ENCODE measurements at places on chromosomes 3 and 15.

- no peak for DNase-seq
Measured at GRCh38 chr15:27486683-27487647, 516.0 kb downstream of the GABRG3 start.

- no peak for DNase-seq
Measured at GRCh38 chr3:177041730-177042551, 155.3 kb downstream of the TBL1XR1 start.

GRCh38 chr3:180932819-180933218, 20.3 kb downstream of the FXR1 start:
- DNase-seq = no peak

DNA sequence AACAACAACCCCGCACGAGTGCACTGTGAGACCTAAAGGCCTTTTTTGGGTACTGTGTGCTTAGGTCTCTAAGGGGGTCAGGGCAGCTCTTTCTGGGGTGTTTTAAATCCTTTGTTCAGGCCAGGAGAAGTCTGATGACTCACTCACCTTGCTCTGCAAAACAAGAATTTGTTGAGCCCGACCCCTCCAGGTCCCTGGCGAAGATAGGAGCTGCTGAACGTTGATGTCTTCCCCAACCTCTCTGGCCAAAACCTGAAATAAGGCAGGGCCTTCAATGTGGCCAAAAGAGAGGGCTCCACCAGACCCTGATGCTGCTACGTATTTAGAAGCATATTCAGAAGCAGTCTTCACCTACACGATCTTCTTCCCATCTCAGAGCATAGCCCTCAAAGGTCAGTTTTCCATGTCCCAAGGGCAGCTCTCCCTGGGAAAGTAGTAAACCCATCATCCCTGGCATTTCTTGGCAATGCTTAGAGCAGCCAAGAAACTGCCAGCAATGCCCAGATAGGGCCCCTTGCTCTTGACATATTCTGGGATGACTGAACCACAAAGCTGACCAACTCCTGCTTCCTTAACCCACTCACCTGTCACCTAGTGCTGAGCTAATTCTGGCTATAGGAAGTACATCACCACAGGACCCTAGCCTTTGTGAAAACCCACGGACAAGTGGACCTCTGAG, 27.1 kb downstream of the CCDC13 start:
- DNase-seq = no peak

DNA sequence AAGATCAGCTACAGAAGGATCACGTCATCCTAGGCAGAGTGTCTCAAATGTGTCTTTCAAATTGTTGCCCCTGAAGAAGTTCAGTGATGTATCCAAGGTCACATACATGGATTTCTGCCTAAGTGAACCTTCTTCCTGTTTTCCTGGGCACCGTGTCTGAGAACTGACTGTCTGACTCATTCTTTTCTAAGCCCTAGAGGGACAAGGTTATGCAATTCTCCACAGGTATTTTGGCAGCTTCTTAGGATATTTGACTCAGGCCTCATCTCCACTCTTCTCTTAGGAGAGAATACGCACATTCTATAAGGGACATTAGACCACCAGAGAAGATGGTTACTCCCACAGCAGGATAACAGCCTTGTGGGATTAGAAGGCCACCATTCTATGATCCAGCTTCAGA, 391.9 kb upstream of the THBS1 start:
- DNase-seq = peak; percentile 19

DNA sequence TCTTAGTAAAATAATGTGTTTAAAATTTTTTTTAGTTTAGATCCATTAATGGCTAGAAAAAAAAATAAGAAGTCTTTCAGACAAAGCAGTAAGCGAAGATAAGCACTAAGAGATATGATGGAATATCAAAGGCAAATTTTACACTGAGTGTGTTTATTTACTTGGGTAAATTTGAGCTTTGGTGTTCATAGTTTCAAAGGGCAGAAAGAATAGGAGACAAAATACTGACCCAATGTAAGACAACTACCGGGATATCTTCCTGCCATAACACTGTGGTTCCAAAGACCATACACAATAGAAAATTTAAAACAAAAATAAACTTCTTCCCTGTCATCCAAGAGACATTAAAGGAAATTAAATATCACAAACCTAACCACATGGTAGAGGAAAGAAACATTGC, 25.5 kb upstream of the TP63 start:
- no peak for DNase-seq

DNA sequence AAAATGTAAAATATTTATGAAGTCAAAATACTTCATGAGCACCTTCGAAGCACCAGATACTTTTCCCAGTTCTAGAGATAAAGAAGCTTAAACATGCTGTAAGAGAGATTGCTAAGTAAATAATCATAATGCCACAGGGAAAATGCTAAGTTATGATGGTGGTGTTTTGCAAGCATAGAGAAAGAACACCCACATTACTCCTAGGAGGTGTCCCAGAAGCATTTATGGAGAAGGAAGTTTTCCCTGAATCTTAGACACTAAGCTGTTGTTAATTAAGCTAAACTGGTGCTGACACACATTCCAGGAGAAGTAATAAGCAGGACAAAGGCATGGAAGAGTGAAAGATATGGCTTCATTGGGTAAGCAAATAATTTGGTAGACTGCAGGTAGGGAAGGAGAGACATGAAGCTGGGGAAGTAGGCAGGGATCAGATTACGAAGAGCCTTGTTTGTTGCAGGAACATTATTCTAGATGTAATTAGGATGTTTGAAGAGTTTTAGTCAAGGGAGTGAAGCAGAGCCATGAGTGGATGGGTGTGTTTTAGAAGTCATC, 40.4 kb upstream of the CHMP2B start:
- DNase-seq = no peak

GRCh38 chr3:46860017-46860809, 3.0 kb downstream of the MYL3 start:
- DNase-seq = no peak

DNA sequence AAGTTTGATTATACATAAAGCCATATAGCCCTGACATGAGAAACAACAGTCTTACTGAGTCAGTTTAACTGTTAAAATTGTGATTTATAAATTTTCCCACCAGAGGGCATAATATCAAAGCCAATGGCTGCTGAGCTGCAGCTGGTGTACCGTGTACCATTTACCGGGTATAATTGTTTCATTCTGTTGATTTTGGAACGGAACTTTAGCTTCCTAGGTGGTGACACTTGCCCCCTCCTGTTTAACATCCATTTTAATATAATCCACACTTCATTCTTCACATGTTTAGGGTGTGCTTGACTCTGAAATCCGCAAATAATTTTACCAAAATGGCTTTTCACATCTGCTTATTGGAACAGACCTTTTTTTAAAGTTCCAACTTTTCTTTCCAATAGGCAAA, 72.8 kb downstream of the SLC9A9 start:
- peak; percentile 81 for DNase-seq

- no peak for DNase-seq
Measured at GRCh38 chr3:109687626-109688025, 350.3 kb upstream of the DPPA4 start.

DNA sequence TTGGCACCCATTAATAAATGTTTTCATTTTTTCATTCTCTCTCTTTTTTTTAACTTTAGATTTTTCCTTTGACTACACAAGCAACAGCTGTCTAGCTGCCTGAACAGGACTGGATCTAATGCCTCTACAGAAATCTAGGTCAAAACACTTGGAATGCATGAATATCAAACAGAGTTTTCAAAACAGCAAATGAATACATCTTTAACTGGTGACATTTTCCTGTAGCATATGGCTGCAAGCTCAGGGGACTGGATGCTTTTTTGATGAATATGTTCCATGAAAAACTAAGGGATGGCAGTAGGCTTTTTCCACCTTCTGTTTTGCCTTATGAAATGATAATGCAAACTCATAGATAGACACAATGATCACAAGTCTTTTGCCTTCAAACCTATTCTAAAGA, 661.7 kb downstream of the MCTP2 start:
- no peak for DNase-seq

GRCh38 chr3:63349583-63350573, 71.8 kb downstream of the SYNPR start:
- DNase-seq = peak; percentile 83

DNA sequence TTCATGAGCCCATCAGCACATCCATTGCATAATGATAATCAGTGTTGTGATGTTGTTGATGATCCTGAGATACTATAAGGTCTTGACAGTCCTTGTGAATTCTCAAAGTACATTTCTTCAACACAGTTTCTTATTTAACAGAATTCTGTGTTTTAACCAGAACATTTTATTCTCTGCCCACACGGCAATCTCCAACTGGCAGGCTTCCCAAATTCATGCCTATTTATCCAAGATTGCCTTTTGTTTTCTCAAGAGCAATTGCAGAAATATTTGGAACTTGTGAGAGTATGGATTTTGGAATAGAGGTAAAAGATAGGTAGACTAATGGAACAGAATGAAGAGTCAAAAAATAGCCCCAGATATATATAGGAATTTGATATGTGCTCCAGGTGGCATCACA, 116.0 kb downstream of the UACA start:
- no peak for DNase-seq
